ENCODE measurements at places on chromosomes 4 and X.
A peak's percentile ranks its signal among the peaks of the same experiment; 100 is the strongest.

DNA sequence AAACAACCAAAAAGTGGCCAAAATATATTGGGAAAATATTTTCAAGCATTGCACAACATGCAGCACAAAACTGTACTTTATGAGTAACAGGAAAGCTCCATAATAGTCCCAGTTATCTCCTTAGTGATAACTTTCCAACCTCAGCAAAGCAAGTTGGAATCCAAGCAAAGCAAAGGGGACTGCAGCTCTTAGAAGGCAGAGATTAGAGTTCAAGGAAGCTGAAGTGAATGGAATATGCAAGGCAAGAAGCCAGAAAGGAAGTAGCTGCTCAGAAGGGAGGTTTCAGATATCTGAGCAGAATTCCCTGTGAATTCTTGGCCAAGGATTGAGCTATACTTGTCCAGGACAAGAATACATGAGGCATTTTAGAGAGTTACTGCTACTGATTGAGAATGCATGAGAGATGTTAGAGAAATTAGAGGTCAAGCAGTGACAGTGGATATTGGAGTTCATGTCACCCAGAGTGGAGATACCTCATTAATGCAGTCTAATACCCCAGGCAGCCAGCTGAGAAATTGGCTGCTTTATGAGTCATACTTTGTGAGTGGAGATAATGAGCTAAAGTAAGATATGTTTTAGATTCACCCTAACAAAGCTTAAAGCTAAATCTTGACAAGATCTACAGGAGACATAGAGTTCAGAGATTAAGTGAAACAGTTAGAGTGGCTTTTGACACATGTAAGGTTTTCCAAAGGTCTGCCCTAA lies 102.8 kb downstream of the INPP4B start:
- DNase-seq, result no peak

GRCh38 chr4:148735432-148736155 lies 293.4 kb upstream of the NR3C2 start:
- no peak for DNase-seq

DNA sequence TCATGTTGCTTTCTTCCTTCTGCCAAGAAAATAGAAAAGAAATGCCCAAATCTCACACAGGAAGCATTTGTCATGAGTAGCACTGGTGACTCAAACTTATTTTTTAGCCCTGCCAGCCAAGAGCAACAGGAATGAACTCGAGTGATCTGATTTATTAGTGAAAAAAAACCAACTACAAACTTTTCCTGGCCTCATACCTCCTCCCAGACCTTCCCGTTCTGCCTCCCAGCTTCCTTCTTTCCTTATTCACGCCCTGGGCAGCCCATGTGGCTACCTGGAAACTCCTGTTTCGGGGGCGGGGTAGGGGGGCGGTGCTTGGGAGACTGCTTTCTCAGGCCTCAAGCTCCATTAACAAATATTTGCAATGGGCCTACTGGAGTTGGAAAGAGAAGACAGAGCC lies 178.5 kb downstream of the NHS start:
- DNase-seq, result no peak

DNA sequence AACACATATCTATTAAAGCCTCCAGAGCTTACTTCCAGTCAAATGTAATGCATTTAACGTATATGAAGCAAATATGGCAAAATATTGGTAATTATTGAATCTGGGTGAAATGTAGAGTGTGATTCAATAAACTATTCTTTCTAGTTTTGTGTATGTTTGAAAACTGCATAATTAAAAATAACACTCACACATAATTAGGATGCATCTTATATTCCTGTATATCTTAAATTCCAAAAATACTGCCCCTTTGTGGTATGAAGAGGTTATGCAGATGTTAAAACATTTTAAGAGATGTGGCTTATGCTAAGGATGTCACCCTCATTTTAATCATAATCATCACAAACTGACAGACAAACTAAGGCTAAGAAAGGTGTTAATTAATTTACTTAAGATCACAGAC lies 182.9 kb downstream of the COX18 start:
- DNase-seq, result no peak

DNA sequence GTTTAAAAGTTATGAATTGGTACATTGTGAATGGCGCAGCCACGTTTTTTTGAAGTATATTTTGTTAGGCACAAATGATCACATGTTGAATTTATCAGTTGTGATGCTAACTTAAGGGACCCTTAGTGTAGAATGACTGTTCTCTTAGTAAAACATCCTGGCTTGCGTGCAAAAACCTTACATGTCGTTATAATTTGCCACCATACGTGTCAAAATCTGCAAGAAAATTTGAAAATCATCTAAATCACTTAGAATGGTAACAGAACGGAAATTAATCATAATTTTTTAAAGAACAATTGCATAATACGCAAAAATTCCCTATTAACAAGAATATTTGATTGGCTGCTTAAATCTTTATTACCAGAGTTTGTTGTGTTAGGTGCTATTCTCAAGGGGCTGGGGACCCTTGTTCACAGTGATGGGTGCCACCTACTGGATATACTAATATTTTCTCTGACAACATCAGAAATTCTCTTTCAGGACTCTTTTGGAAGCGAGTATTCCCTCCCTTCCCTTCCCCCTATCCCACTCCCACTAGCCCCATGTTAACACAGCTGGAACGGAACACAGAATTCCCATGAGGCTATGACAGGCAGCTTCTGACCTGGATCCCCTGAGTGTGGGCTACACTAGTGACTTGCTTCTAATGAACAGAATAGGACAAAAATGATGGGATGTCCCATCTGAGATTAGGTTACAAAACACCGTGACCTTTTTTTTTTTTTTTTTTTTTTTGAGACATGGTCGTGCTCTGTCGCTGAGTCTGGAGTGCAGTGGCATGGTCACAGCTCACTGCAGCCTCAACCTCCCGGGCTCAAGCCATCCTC lies 71.8 kb downstream of the SUPT20HL2 start:
- no peak for DNase-seq

GRCh38 chrX:11064851-11065600 lies 46.1 kb upstream of the HCCS start:
- no peak for DNase-seq

DNA sequence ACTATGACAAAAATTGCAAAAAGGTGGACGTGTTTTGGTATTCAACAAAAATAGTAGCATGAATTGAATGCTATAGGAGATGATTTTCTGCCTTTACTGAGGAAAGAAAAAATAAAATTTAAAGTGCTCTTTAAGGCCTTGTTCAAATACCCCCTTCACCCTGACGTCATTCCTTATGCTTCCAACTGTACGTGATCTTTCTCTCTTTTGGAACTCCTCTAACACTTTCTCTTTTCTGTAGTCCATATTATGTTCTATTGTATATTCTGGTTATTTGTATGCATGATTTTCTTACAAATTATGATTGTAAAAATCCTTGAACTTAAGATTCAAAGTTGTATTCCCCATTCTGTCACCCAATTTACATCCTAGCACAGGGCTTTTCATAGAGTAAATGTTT lies 100.5 kb downstream of the POU4F2 start:
- no peak for DNase-seq

DNA sequence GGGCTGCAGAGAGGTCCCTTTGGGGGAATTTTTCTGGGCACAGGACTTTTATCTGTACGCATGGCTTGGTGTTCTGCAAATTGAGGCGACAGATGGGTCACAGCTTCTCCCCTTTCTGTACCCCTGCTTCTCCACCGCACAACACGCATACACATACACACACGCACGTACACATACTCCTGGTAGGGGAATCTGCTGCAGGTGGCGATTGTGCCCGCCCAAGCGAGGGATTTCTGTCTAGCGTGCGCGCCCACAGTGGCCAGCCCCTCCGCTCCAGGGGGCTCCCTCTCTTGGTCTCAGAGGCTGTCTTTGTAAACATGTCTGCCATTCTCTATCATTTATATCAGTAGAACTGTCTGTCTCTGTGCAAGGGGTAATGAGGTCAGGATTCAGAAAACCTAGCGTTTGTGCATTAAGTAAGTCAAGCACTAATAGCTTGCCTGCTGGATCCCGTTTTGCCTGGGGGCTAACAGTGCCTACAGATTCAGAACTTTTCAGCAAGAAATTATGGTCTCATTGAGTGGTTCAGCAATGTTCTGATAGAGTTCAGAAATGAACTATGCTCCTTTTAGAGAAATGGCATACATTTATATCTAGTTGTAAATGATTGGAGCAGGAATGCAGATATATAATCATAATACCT lies 2.2 kb downstream of the GRID2 start:
- DNase-seq, result peak; percentile 54

GRCh38 chr4:109754093-109754857 lies 24.4 kb upstream of the PLA2G12A start:
- no peak for DNase-seq

GRCh38 chr4:54744487-54744886 lies 86.7 kb downstream of the KIT start:
- no peak for DNase-seq

- DNase-seq, result no peak
These were observed 17.5 kb upstream of the IGSF1 start for GRCh38 chrX:131306601-131307000.

DNA sequence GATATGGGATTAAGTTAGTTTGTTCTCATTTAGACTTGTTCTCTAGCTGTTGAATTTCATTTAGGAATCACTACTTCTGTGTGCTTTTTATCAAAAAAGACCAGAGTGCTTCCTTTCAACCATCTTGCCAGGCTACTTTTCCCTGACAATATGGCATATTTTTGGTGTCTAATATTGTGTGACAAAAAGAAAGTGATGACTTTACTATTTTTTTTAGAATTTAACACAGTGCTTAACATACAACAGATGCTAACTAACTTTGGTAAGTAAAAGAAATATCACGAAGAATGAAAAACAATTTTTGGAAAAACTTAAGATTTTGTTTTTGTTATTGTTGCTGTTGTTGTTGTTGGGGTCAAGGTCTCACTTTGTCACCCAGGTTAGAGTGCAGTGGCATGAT lies 462.2 kb upstream of the PABPC4L start:
- no peak for DNase-seq

GRCh38 chrX:136768469-136769084 lies 12.2 kb downstream of the ARHGEF6 start:
- no peak for DNase-seq

DNA sequence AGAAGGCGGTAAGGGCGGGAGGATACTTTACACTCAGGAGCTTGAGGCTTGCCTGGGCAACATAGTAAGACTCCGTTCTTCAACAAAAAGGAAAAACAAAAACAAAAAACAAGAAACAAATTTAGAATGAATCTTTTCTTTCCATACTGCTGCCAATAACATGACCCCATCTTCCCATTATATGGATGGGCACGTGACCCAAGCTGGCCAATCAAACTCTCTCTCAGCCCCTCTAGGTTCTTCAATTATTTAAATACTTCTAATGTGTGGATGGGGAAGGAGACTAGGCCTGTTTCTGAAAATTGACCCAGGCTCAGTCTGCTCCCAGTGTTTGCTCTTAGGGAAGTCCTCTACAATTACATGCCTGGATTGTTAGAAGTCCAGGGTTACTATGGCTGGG lies 22.2 kb upstream of the ATP6AP2 start:
- no peak for DNase-seq

- DNase-seq, result no peak
These were observed 221.7 kb upstream of the DIPK2B start for GRCh38 chrX:45422216-45422925.

DNA sequence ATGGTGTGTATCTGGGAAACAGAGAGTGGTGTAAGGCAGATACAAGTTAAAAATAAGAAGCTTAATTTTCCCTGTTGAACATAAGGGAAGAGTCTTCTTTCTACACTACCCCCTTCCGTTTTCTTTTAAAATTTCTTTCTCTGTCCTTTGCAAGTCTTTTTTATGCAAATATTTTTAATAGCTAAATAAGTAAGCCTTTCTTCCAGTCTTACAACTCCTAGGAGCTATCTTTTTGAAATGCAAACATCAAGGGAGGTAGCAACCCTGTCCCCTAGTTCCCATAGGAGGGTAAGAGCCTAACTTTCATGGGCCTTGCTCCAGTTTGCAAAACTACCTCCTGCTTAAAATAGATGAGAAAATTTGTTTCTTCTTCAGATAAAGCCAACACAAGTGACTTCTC lies 121.5 kb downstream of the MBNL3 start:
- no peak for DNase-seq

DNA sequence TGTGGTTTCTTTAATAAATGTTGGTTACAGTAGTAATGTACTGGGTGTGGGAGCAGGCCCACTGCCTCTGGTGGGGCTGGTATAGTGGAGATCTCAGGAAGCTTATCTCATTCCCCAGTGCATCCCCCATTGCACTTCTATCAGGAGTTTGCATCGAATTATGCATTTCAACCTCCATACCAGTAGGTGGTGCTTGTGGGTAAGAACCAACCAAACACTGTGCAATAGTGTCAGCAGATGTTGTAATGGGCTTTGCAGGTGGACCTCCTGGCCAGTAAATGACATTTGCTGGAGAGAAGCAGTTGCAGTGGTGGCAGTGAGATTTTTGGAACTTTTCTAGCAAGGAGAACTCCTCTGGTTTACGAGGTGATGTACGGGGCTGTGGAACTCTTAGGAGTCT lies 150.6 kb downstream of the POU3F4 start:
- no peak for DNase-seq

DNA sequence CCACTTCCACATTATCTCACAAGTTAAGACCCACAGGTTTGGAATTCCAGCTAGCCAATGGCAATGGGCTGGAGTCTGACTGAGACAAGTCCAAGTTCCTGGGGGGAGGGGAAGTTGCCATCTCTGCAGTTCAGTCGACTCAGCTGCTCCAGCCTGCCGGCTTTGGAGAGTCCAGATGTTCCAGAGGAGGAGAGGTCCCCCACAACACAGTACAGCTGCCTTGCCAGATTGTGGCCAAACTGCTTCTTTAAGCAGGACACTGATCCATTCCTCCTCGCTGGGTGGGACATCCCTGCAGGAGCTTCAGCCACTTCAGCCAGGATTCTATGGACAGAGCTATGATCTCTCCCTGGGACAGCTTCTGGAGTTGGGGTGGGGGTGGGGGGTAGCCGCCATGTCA lies 199.2 kb downstream of the EDA start:
- no peak for DNase-seq

GRCh38 chrX:20063716-20064351 lies 52.9 kb downstream of the MAP7D2 start:
- DNase-seq, result no peak

DNA sequence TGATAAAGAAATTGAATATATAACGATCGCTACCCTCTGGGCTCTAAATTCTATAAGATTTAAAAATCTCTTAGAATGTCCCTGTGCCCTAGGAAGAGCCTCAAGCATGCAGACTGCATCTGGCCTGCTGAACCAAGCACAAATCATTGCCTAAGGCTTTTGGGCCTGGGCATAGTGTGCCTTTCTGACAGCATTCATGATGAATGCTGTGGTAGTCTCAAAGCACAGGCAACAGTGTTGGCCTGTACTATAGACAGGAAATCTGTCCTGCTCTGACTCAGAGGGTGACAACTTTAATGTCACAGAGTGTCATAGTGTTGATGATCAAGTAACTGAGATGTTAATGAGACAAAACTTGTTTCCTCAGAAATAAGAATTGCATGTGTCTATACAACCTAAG lies 717.3 kb downstream of the STIM2 start:
- no peak for DNase-seq

GRCh38 chr4:33961761-33962160 lies 2282.6 kb downstream of the ARAP2 start:
- DNase-seq, result no peak

DNA sequence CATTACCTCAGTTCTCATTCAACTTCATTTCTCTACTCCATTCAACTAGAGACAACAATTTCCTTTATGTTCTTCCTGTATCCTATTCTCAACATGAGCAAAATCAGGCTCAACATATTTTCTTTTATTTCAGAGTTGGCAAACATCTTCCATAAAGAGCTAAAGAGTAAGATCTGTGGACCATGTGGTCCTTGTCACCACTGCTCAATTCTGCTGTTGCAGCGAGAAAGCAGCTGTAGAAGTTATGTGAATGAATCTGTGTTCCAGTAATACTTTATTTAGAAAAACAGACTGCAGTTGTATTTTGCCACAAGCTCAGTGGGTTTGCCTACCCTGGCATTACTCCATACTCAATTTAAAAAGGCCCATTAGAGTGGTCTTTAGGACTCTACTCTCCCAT lies 2057.3 kb downstream of the ARAP2 start:
- no peak for DNase-seq
